ENCODE measurements at places on chromosomes 12 and 14.

DNA sequence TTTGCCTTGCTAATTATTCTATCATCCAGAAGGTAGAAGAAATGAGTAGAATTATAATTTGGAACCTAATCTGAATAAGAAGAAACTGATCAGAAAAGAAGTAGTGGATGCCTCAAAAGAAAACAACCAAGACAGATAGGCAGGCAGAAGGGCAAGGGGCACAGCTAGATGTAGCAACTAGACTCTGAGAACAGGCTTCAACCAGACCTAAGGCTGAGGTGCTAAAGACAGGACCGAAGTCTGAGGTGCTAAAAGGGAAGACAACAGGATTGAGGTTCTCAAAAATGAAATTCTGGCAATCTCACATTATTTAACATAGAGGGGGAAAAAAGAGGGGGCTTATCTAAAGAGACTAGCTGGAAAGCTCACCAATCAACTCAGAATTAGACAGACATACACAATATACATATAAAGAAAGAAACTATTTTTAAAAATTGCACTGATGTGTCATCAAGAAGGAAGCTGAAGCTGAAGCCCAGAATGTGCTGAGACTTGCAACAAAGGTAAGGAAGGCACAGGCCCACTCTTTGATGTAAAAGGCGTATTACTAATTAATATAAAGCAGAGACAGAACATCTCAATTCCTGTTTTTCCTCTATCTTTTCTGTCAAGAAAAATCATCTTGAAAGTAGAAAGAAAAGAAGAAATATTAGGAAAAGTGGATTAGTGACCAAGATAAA is 43.8 kb upstream of the CSRNP2 start:
- DNase-seq, result no peak

- DNase-seq, result no peak
Measured at GRCh38 chr12:131327521-131328488, 374.1 kb downstream of the ADGRD1 start.

GRCh38 chr12:131948166-131948712 is 1.5 kb upstream of the EP400 start:
- DNase-seq, result no peak

DNA sequence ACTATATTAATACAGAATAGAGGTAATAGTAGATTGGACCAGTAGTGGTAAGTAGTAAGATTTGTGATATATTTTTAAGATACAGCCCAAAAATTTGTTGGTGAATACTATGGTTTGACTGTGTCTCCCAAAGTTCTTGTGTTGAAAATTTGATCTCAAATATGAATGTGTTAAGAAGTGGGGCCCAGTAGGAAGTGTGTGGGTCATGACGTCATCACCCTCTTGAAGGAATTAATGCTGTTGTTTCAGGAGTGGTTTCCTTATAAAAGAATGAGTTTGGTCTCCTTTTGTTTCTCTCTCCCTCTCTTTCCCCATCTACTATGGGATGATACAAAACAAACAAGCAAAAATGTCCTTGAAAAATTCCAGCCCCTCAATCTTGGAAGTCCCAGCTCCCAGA is 16.3 kb downstream of the LUM start:
- no peak for DNase-seq

GRCh38 chr12:124599074-124599999 is 31.9 kb upstream of the NCOR2 start:
- no peak for DNase-seq

GRCh38 chr12:102369876-102370275 is 110.5 kb downstream of the IGF1 start:
- no peak for DNase-seq

DNA sequence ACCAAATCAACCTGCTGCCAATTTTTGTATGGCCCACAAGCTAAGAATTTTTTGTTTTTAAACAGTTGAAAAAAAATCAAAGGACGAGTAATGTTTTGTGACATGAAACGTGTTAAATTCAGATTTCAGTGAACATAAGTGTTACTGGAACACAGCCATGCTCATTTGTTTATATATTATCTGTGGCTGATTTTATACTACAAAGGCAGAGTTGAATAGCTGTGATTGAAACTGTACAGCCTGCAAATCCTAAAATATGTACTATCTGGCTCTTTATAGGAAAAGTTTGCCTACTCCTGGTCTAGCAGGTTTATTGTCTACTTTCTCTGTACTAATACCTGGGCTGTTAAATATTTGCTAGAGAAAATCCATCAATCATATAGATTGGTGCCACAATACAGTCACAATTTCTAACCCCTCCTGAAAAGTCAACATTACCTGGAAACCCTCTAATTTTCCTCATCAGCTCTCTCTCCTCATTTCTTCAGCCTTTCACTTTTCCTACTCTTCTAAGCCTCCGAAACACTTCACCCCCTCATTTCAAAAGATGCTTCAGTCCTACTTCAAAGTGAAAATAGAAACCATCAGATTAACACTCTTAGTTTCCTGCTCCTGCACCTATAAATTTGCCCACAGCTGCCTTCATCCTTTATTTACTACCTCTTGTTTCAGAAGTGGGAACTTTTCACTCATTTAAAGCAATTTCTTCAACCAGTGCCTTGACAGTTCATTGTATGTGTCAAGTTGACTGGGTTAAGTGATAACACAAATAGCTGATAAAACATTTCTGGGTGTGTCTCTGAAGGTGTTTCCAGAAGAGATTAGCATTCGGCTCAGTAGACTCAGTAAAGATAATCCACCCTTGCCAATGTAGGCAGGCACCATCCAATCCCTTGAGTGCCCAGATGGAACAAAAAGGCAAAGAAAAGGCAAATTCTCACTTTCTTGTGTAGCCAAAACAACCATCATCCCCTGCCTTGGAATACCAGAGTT is 18.0 kb upstream of the C2CD5 start:
- no peak for DNase-seq

GRCh38 chr12:57734591-57734990 is 4.0 kb downstream of the AGAP2 start:
- DNase-seq, result no peak

DNA sequence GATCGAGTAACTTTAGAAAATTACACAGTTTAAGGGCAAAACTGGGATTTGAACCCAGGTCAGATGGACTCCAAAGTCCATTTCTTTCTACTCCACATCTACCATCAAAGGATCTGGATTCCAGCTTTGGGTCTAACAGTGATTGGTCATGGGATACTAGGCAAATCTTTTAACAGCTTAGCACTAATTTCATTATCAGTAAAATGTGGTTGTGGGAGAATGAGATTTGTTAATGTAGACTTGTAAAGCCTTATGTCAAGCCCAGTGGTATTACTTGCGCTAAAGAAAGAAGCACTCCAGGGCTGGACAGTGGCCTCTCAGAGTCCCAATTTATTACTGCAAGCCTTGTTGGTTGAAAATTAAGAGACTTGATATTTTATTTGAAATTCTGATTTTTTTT is 65.2 kb upstream of the MANSC4 start:
- DNase-seq, result no peak

DNA sequence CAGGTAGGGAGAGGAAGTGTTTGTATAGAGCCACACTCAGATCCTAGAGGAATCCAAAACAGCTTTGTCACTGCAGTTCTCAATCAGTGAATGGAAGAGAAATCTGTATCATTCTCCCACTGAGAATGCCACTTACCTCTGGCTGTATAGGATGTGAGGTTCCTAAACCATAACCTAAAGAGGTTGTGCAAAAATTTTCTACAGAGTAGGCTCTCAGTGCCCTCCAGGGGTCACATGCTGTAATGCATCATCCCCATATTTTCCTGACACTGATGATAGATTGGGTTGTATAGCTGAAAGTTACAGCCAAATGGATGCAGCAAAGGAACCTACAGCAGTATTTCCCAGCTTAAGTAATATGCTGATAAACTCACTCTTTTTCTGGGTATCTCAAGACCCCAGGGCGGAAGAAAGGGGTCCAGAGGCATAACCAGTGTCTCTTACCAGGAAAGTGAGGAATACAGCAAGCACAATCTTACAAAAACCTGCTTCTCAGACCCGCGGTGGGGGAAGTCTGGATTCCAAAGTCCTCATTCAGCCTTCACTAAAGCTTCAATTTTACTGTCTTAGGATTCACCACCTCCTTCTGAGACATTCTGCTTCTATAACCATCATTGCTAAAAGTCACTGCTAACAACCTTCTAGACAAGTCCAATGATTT is 3.8 kb downstream of the BCDIN3D start:
- DNase-seq, result no peak

DNA sequence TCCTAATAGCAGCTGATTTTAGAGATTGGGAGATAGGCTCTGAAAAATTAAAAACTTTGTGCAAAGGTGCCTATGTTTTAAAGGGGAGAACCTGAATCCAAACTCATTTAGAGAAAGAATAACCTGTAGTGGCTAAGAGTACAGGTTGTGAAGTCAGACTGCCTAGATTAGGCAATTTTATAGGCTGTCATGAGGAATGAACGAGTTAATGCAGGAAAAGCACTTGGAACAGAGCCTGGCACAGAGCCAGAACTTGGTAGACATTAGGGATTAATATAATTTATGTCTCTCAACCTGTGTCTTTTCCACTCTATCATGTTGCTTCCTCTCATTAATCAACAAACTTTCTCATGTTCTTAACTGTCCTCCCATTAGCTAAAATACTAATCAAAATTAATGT is 98.1 kb downstream of the WIF1 start:
- no peak for DNase-seq

DNA sequence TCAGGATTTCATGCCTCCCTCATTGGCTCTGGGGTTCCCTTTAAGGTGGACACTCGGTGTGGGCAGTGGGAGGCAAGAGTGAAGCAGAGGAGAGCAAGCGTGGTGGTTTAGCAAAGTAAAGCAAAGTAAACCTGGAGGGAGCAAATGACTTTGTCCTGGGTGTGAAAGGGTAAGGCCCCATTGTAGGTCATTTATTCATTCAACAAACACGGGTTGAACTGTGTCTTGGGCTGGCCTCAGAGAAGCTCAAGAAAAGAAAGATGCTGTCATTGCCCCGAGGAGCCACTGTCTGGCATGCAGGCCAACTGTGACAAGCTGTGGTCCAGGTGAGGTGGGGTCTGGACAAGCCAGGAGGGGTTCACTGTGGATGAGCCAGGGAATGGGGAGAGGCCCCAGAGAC is 68.9 kb upstream of the DLK1 start:
- no peak for DNase-seq

DNA sequence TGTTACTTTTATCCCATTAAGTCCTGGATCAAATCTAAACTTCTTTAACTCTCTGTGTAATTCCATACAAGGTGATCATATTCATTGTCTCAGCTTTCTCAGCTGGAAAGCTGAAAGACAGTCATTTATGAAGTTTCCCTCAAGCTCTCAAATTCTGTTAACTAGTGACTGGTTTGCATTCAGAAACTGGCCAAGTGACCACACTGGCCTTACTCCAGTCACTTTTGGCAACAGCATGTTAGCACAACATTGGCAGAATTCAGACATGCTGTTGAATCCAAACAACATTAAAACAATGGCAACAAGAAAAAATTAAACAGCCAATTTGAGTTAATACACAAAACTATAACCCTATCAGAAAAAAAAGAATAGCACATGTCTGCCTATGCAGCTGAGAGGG is 343.3 kb downstream of the MDGA2 start:
- DNase-seq, result no peak

- no peak for DNase-seq
Measured at GRCh38 chr12:66590275-66590985, 88.4 kb downstream of the GRIP1 start.

- no peak for DNase-seq
Measured at GRCh38 chr12:124583854-124584253, 16.4 kb upstream of the NCOR2 start.

DNA sequence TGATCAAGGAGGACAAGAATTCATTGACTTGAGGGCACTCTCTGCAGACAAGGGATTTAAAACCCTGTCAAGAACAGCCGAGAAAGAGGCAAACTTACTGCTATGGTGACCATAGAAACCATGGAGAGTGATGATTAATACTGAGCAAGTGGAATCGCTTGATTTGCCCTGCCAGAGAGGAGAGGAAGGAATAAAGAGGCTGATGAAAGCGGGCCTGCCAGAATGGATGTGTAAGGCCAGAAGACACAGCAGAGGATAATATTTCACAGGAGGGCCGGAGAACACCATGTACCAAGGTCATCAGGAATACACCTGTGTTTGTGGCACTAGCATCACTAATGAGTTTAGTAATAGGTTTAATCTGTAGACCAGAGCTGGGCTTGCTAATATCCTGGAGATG is 221.8 kb upstream of the DCN start:
- DNase-seq, result no peak

DNA sequence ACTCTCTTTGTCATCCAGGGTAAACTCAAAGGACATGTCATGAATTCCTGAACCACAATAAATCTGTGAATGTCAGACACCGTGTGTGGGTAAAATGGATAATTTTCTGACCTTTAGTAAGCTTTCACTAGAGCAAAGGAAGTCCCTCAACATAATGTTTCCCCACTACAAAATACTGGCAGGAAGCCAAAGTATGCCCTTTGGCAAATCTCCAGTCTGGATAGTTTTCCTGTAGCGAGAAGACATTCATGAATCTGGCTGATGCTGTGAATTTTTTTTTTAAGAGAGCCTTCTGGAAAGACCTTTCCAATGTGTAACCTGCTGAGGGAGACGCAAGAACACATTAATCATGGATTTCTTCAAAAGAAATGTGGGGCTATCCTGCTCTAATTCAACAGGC is 389.6 kb upstream of the DDHD1 start:
- DNase-seq, result no peak

GRCh38 chr14:92644171-92644969 is 104.1 kb downstream of the LGMN start:
- DNase-seq, result no peak

DNA sequence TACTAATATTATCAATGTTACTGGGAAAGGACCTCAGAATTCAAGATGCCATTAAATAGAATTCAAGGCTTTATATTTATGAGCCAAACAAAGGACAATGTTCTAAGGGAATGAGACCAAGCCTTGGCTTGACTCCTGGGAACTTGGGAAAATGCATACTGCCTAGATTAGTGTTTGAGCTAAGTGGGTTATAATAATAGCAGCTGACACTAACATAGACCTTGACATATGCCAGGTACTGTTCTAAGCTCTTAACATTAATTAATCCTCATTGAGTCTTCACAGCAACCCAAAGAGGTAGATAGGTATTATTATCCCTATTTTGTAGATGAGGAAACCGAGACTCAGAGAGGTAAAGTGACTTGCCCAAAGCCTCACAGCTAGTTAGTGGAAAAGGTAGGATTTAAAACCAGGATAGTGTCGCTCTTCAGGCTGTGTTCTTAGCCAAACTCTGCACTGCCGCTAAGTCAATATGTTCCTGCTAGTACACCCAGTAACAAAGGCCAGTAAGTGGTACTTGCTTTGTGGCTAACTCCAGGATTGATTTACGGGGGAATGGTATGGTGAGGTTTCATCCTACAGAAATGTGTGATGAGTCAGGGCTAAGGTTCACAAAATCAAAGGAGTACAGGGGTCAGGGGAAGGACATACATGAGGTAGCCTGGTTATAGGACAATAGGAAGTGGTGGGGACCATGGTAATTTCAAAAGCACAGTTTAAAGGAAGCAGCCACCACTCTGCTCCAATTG is 35.8 kb upstream of the PRKAB1 start:
- no peak for DNase-seq

- no peak for DNase-seq
Measured at GRCh38 chr12:71299541-71300376, 139.8 kb upstream of the LGR5 start.

GRCh38 chr14:20440465-20440864 is 4.5 kb upstream of the KLHL33 start:
- no peak for DNase-seq

Data from stimulated activated CD4-positive, alpha-beta T cell treated with anti-CD3 and anti-CD28 coated beads, Interleukin-1b, Interleukin-23, amount 100 ng/mL, for 1 hour (primary cell).